ENCODE measurements at places on chromosomes 12 and 14.

GRCh38 chr12:3987571-3987970, 114.4 kb upstream of the PARP11 start:
- DNase-seq: no peak

GRCh38 chr14:67666750-67667449, 7.5 kb downstream of the VTI1B start:
- no peak for DNase-seq

GRCh38 chr14:81523616-81524015, 10.0 kb downstream of the SEL1L start:
- DNase-seq: no peak

GRCh38 chr12:51744235-51744634, 104.3 kb downstream of the FIGNL2 start:
- DNase-seq: no peak

GRCh38 chr12:110917467-110917866, 2.9 kb downstream of the MYL2 start:
- no peak for DNase-seq

DNA sequence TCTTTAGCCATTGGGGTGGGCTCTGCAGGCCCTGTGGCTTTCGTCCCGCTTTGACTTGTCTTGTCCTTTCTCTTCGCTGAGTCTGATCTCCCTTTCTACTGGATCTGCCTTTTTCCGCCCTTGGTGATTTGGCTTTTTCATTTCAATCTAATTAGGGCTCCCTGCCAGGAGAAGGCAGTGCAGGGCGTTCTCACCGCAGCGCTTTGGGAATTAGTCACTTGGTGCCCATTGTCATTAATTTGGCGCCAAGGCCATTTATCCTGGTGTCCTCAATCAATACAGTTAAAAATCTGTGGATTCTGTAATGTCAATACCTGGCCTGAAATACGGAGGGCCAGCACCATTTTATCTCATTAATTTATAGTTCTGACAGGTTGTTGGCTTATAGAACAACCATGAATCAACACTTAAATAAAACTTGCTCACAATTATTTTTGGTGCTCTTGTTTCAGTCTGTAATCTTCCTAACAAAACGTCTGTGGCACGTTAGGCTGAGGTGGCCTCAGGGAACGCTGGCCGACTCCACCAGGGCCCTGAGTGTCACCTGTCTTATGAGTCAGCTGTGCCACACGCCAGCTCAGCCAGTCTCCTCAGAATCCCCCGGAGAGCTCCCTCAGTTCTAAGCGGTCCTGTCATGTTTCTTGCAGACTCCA, 115.7 kb downstream of the BEGAIN start:
- no peak for DNase-seq

DNA sequence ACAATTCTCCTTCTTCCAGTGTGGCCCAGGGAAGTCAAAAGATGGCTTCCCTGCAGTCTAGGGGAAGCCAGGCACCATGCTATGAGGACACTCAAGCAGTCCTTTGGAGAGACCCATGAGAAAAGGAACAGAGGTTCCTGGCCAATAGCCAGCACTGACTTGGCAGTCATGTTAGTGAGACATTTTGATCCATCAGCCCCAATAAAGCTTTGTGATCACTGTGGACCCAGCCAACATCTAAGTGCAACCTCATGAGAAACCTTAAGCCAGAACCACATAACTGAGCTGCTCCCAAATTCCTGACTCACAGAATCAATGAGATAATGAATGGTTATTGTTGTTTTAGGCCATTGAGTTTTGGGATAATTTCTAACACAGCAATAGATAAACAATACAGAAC, 51.0 kb upstream of the NAP1L1 start:
- DNase-seq: no peak

DNA sequence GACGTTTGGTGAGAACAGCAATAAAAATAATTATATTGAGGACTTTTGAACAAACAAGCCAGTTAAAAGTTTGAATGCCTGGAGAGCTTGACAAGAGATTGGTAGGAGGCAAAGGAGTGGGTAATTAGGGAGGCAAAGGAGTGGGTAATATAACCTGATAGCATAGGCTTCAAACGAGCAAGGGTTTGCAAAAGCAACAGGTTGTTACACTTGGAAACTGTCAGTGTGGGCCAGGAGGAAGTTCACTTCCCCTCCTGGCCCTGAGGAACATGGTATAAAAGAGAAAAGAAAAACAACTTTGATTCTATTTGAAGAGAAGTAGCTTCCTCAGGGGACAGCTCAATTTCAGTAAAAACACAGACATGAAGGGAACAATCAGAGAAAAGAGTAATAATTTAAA, 121.7 kb downstream of the CCER1 start:
- DNase-seq: peak; percentile 13

- no peak for DNase-seq
These were observed 41.6 kb upstream of the EGLN3 start for GRCh38 chr14:33992274-33993007.

DNA sequence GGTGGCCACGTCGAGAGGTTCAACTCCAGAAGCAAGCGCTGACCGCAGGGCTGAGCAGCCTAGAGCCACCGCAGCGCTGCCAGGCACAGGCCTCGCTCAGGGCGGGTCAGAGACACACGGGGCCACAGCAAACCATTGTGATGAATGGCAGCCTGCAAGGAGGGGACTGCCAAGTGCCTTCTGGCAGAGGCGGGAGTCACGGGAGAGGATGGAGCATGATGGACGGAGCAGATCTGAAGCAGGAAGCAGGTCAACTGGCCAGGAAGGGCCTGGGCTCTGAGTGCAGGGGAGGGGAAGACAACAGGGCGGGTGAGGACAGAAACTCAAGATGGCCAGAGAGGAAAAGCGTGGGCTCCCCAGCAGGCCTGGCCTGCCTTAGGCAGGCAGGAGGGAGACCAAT, 49.8 kb downstream of the CDC42BPB start:
- DNase-seq: no peak

GRCh38 chr12:88781909-88782308, 201.6 kb upstream of the KITLG start:
- DNase-seq: no peak

- no peak for DNase-seq
These were observed 117.7 kb downstream of the ZFP36L1 start for GRCh38 chr14:68675233-68675577.

- no peak for DNase-seq
These were observed 4.3 kb upstream of the PTGDR start for GRCh38 chr14:52263190-52263589.

- DNase-seq: no peak
These were observed 216.5 kb downstream of the EGLN3 start for GRCh38 chr14:33734387-33734786.

DNA sequence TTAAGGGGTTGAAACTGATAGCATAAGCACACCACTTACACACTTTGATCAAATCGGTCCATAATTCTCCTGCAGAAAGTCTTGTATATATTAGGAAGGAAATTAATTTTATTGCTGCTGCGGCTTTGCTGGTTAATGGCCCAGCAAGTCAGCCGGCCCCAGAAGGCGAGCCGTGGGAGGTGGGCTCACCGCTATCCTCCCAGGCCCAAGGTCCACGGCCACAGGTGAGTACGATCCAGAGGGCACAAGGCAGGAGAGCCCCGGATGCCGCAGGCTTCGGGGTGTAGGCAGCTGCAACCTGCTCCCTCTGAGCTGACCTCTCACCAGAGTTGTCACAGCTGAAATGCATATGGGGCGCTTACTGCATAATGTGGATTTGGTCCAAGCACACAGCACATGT, 165.7 kb downstream of the TBX5 start:
- DNase-seq: no peak

- no peak for DNase-seq
These were observed 32.4 kb downstream of the LTBP2 start for GRCh38 chr14:74579447-74580274.

DNA sequence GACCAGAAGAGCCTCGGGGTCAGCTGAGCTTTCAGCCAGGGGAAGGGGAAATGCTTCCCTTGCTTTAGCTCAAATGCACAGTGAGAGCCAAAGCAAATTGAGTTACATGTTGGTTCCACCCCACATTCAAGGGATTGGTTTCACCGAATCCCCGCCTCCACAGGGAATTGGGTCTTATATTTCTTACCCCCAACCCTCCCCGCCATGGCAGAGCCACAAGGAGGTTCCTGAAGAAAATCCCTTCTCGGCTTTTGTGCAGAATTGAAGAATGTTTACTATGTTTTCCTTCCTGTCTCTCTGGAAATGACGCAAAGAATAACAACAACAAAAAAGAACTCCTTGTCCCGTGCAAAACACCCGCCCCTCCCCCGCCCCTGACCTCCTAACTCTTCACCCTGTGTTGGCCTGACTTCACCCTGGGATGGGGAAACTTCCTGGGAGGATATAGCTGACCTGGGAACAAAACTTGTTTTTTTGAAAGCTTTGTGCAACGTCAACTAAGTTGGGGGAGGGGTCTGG, 21.9 kb upstream of the CIPC start:
- peak; percentile 72 for DNase-seq

DNA sequence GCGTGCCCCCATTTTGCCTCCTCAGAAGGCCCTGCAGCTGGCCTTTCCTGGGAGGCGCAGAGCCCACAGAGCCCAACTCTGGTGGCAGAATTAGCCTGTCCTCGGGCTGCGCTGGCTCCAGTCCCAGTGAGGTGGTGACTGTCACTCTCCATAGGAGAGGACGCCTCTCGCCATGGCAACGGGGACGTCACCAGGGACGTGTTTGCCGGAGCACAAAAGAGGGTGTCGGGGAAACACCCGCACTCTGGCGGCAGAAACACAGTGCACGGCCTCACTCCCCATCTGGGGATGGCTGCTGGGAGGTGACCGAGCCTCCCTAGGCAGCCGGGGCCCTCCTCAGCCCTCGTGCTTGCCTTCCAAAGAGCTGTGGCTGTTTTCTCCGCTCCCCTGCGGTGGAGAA, 50.2 kb upstream of the NCOR2 start:
- no peak for DNase-seq

- DNase-seq: no peak
These were observed 5.4 kb downstream of the C12orf75 start for GRCh38 chr12:105335856-105336255.

- no peak for DNase-seq
These were observed 95.9 kb downstream of the SETD3 start for GRCh38 chr14:99384450-99385417.

DNA sequence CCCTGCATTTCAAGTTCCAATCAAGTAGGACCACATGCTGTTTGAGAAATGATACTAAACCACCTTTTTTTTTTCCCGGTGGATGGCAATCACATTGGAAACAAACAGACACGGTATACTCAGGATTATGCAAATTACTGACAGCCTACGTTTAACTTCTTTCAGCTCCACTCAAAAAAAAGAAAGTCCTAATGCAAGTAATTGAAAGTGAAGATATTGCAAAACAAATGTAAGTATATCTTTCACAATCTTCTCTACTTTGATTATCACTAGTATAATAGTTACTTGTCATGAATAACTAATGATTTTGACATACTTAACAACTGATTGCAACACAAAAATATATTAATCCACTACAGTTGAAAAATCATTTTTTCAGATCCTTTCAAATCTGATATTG, 2.6 kb upstream of the OSBPL8 start:
- no peak for DNase-seq

GRCh38 chr14:92323916-92324818, 1.2 kb downstream of the SLC24A4 start:
- no peak for DNase-seq

DNA sequence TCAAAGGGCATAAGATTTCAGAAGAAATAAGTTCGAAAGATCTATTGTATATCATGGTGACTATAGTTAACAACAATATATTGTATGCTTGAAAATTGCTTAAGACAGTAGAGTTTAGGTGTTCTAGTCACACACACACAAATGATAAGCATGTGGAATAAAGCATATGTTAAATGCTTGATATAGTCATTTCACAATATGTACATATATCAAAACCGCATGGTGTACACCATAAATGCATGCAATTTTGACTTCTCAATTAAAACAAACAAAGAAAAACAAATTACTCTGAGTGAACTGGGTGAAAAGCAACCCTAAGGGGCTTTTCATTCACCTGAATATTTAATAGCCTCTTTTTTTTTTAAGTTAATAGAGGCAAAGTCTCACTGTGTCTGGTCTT, 40.3 kb upstream of the BCAT1 start:
- no peak for DNase-seq

GRCh38 chr14:75877884-75878283, 103.9 kb downstream of the TGFB3 start:
- DNase-seq: no peak

DNA sequence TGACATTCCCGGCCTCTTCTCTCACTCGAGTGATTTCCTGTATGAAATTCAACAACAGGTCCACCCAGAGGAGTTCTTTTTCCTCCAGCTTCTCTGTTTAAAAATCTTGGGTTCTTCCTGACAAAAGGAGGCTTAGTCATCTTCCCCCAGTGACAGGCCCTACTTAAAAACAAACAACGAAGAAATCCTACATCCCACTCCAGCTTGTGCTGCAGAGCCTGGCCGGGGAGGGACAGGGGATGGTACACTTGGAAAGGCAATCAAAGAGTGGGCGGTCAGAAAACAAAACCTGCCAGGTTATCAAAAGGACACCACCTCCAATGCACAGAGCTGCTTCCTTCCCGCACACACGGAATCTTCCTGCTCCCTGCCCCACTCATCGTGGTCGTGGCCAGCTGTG, 101.3 kb downstream of the CACNA1C start:
- DNase-seq: no peak

- no peak for DNase-seq
These were observed 370.1 kb upstream of the DDHD1 start for GRCh38 chr14:53523226-53523625.

GRCh38 chr12:68178774-68179439, 19.4 kb upstream of the IFNG start:
- DNase-seq: no peak

DNA sequence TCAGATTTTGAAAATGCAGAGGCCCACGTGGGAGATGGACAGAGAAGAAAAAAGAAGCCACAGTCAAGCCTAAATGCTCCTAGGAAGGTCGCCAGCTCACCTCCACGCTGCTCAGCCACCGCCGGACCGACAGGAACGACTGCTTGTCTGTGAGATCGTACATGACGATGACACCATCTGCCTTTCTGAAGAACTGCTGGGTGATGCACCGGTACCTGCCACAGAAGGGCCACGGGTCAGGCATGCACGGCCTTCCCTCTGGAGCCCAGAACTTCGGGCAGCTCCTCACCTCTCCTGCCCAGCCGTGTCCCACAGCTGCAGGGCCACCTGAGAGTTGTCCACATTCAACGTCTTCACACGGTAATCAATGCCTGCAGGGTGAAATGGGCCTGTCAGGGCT, 125.6 kb downstream of the CRACR2A start:
- no peak for DNase-seq

Measured in left renal cortex interstitium (tissue), 4 donors.